ENCODE measurements at places on chromosomes 12 and 14.

DNA sequence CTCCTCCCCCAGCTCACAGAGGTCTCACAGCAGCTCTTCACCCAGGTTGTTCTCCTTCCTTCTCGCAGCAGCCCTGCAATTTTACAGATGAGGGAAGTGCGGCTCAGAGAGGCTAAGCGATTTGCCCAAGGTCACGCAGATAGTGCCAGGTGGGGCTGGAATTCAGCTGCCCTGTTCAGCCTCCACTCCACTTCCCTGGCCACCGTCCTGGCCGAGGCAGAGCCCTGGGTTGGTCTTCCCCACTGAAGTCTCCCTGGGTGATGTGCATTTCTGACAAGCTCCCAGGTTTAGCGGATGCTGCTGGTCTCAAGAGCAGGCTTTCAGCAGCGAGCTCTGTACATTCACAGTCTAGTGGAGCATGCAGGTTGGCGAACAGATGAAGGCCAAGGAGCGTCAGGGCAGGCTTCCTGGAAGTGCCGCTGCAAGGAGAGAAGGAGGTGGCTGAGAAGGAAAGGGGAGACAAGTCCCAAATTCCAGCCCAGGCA is 28.9 kb upstream of the EML1 start:
- no peak for DNase-seq

GRCh38 chr12:28017126-28017872 is 44.8 kb upstream of the PTHLH start:
- no peak for DNase-seq

DNA sequence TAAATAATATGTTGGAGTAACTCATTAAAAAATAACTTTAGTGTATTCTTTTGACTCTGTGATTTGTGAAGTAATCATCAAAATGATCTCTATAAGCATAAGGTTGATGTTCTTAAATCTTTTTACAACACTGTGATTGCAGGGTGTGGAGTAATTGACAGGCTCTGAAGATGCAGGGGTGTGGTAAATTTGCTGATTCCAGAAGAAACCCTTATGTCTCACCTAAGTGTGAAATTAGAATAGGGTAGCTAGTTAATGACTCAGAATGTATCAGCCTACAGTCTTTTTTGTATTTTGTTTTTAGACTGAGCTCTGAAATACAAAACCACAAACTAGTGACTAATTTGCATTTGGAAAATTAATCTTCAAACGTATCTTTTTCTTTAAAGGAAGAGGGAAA is 5.9 kb downstream of the PRPF39 start:
- no peak for DNase-seq

DNA sequence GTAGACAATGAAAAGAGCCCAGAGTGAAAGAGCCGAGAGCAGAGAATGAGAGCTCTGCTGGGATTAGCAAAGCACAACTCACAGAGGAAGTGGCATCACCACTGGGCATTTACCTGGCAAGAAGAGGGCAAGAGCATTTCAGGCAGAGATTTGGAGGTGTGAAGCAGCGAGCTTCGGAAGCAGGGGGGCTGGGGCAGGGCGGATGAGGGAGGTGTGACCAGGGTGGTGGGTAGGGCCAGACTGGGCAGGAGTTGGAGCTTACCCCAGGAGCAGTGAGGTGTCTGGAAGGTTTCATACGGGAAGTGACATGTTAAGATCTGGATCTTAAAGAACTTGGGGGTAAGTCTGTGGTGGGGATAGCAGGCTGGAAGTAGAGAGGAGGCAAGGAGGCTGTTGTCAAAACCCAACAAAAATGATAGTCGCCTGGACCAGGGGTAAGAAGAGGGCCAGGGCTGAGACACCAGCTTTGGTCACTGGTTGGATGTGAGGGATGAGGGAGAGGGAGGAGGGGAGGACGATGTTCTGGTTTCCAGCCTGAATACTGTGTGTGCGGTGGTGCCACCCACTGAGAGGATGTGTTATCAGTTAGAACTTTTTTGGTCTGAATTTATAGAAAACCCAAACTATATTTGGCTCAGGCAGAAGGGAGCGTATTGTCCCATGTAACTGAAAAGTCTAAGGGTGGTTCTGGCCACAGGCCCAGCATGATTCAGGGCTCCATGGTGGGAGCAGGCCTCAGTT is 5.2 kb downstream of the SMIM41 start:
- DNase-seq, result no peak

DNA sequence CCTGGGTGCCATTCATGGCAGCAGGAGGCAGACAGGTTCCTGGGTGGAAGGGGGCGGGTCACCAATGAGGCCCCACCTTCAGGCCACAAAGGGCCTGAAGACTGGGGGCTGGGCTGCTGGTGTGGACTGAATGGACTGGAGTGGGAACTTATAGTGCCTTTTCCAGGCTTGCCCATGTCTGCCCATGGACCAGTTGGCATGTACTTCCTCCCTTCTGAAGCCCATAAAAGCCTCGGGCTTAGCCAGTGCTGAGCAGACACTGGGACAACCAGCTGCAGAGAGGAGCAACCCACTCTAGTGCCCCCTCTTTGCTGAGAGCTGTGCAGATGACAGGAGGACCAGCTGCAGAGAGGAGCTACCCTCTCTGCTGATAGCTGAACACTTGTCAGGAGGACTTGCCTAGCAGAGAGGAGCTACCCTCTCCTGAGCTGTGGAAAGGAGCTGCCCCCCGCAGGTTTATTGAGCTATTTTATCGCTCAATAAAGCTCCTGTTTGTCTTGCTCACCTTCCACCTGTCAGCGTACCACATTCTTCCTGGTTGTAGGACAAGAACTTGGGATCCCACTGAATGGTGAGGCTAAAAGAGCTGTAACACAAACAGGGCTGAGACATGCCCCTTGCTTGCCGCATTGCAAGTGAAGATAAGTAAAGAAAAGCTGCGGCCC is 34.0 kb downstream of the APAF1 start:
- DNase-seq, result no peak

GRCh38 chr12:33770652-33771051 is 251.6 kb upstream of the ALG10 start:
- DNase-seq, result no peak

GRCh38 chr14:39428118-39428517 is 4.1 kb downstream of the FBXO33 start:
- no peak for DNase-seq

- no peak for DNase-seq
These were observed 41.4 kb downstream of the SLC17A8 start for GRCh38 chr12:100398307-100398706.

DNA sequence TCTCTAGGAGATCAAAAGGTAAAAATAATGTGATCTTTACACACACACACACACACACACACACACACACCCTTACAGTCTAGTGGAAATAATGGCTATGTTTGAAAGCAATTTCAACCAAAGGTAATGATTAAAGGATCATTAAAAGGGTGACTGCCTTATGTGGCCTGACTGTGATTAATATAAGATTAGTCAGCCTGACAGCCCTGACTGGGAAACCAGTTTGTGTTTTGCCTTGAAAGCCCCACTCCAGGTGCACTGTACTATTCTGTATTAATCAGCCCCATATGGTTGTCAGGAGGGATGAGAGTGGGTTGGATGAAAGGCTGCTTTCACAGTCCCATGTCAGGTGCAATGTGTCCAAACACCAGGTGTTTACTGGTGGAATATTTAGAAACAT is 10.5 kb downstream of the RASSF9 start:
- no peak for DNase-seq

- DNase-seq, result no peak
These were observed 225.8 kb downstream of the C12orf42 start for GRCh38 chr12:103269946-103270345.

DNA sequence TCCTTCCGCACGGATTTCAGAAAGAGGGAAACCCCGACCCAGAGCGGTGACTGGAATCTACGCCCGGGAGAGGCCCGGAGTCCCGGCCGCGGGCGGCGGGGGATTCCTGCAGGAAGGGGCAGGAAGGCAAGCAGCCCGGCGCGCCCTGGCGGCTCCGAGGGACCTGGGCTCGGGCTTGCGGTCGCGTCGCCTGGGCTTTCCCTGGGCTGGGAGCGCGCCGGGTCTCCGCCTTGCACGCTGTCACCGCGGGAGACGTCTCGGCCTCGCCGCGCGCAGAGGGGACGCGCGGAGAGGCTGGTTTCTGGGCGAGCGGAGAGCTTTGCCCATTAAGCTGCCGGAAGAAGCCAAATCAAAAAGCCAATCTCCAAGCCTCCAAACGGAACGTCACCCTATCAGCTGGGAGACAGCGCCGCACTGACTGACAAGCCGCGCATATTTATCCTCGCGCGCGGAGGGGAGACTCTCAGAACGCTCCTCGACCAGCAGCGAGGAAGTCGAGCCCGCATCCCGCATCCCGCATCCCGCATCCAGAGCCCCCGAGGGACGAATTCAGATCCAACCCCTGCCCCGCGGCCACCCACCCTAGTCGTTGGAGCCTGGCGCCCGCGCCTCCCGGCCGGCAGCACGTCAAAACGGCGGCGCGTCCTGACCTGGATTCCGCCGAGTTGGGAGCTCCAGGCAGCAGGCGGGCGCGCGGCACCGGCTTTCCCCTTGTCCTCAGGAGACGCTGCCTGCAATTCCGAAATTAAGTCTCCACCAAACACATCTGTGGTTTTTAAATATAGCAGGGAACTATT is at the start of gene SLC8A3:
Gene SLC8A3, minus strand, starts transcription at position 293 of the 797 bp plus-strand sequence. CDS start 20,529 bp downstream, outside the sequence.
- peak; percentile 69 for DNase-seq

DNA sequence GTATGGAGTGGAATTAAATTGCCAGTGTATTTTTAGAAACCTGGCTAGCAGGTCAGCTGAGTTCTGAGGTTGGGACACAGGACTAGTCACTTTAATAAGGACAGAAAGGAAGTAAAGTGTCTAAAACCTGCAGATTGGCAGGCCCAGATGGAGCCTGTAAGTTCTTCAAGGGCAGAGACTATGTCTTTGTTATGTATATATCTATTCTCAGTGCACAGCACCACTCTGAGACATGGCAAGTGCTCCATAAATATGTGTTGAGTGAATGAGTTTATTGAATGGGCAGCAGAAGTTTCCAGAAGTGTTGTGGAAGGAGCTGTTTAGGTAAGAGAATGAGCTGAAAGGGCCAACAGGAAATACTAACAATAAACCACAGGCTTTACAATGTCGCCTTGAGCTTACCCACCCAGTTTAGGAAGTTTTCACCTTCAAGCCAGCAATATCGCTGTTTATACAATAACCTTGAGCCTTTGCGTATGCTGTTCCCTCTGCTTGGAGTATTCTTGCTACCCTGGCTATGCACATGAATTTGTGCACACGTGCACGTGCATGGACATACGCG is 109.5 kb upstream of the TMPO start:
- no peak for DNase-seq

Data from natural killer cell treated with Interleukin-12 subunit alpha and Interleukin-12 subunit beta and Interleukin-15 and Interleukin-18, amount 100 ng/mL, for 72 hours (primary cell).